ENCODE measurements at places on chromosomes 16 and 17.
A peak's percentile ranks its signal among the peaks of the same experiment; 100 is the strongest.

GRCh38 chr16:3824121-3824795 lies 56.3 kb downstream of the CREBBP start:
- no peak for DNase-seq

- no peak for DNase-seq
Measured at GRCh38 chr16:82584553-82585152, 42.1 kb upstream of the CDH13 start.

- DNase-seq: no peak
Measured at GRCh38 chr17:81237591-81238489, 1.0 kb downstream of the TEPSIN start.

- DNase-seq: no peak
Measured at GRCh38 chr17:50364061-50364458, 8.9 kb downstream of the MRPL27 start.

- no peak for DNase-seq
Measured at GRCh38 chr17:82457929-82458178, 687 bp upstream of the NARF start.

GRCh38 chr17:37787055-37787757 lies 42.3 kb upstream of the HNF1B start:
- no peak for DNase-seq

DNA sequence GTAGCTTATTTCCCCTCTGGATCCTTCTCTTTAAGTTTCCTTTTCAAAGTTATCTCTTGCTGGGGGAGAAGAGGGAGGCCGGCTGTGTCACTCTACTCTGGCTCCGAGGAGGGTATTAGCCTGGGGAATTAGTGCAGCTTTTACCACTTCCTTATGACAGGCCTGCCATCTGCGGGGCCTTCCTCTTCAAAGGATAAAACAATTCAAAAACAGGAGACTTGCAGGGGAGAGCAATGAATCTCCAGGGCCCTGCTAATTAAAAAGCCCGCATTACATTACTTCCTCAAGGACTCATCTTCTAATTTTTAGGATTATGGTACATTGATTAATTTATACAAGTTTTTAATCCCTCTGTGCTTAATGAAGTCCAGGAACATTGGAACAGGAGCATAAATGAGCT lies 190.9 kb upstream of the CDH5 start:
- DNase-seq: no peak

DNA sequence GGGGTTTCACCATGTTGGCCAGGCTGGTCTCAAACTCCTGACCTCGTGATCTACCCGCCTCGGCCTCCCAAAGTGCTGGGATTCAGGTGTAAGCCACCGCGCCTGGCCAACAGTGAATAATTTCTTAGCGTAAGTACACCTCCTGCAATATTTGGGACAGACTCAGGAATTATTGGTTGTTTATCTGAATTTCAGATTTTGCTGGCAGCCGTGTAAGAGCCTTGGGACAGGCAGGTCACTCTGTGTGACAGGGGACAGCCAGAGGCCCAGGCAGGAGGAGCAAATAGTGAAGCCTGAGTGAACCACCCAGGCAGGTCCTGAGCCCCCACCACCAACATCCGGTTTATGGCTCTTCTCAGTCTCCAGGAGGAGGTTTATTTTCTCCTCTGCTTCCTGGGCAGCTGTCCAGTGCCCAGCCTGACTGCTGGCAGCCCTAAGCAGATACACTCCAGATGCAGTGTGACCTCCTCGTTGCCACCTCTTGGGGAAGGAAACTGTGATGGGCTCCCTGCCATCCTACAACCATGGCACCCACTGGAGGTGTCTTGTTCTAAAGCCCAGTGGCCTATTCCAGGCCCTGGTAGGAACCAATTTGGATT lies 26.2 kb upstream of the ADORA2B start:
- DNase-seq: no peak

DNA sequence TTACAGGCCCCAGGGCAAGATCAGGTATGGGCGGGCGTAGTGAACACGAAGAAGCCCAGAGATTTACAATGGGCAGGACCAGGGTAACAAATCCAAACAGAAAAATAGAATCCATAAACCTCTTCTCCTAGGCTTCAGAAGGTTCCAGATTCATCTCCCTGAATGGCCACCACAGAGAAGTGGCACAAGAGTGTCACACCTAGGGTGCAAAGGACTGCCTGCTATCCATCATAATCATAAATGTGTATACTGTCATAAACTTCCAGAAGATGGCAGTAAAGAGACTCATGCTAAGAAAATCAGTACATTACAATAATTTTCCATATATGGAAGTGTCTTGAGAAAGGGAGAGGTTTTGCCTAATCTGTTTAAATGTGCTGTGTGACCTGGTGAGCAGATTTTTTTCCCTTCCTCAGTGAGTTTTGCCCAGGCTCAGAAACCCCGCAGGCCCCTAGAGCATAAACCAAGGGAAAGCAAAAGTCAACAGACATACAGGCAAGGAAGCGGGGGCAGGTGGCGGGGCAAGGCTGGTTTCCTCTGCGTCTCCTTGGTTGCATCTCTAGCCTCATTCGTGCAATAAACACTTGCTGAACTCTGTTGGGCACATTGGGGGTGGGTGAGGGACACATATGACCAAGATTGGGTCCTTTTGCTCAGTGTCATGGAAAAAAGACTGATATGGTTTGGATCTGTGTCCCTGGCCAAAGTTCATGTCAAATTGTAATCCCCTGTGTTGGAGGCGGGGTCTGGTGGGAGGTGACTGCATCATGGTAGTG lies 92.0 kb upstream of the CDH5 start:
- no peak for DNase-seq

DNA sequence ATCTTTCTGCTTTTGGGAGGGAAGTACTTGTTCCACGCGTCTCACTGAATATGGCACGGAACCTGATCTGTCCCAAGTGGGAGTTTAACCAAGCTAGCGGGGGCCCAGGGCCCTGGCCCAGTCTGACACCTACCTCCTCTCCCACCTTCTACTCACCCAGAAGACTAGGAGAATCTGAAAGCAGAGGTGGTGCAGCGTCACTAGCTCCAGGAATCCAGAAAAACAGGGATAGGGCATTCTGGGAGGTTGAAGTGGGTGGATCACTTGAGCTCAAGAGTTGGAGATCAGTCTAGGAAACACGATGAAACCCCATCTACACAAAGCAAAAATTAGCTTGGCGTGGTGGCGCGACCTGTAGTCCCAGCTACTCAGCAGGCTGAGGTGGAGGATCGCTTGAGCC lies 163.5 kb upstream of the ZNF267 start:
- no peak for DNase-seq

DNA sequence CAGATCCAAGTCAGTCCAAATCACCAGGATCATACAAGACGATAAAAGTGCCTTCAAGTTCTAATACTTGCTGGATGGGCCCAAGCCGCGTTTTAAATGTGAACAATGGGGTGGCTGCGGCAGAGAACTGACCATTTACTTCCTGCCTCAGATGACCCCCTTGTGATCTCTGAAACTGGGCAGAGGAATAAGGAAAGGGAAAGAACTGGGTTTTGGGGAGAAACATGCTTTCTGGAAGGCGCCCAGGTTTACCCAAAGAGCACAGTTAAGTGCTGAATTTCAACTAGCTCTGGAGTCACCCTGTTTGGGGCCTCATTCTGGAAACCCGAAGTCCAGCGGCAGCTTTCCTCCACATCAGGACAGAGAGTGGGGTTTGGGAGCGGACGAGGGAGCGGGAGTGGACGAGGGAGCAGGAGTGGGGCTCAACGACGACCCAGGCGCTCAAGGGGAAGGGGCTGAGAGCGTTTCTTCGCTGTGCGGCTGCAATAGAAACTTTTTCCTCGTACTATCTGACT lies 1.6 kb downstream of the FAM20A start:
- DNase-seq: no peak

GRCh38 chr16:57091975-57092785 lies at the start of gene CPNE2:
Gene CPNE2 (plus strand): TSS chr16:57092583. CDS start chr16:57110743, 18,160 bp downstream.
- no peak for DNase-seq

DNA sequence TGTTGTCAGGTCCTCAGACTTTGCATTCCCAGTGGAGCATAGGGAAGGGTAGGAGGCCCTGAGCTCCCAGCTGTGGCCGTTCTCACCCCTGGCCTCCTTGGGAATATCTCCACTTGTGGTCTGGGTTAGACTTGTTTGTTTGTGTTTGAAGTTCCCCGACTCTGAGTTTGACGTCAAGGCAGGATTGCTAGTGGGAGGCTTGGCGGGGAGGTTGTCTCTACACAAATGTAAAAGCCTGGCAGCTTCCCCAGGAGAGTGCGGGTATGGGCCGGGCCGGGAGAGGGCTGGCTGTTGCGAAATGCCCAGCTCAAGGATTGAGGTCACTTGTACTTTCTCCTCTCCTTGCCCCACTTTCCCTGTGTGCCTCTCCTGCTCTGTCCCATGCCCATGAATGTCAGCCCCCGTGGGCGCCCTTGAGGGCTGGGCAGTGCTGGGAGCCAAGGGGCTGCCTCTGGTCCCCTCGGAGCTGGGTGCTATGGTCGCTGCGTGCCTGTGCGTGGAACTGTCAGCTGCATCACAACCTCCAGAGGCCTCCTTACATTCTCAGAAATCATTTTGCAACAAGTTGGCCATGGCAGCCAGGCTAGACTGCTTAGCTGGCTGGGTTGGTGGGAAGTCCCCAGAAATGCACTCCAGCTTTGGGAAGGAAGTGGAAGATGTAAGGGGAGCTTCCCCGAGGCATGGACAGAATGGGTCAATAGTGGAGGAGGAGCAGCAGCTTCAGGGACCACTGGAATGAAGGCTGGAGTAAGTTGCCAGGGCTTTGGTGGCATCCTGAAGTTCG lies 84.3 kb downstream of the KSR1 start:
- DNase-seq: peak; percentile 84

DNA sequence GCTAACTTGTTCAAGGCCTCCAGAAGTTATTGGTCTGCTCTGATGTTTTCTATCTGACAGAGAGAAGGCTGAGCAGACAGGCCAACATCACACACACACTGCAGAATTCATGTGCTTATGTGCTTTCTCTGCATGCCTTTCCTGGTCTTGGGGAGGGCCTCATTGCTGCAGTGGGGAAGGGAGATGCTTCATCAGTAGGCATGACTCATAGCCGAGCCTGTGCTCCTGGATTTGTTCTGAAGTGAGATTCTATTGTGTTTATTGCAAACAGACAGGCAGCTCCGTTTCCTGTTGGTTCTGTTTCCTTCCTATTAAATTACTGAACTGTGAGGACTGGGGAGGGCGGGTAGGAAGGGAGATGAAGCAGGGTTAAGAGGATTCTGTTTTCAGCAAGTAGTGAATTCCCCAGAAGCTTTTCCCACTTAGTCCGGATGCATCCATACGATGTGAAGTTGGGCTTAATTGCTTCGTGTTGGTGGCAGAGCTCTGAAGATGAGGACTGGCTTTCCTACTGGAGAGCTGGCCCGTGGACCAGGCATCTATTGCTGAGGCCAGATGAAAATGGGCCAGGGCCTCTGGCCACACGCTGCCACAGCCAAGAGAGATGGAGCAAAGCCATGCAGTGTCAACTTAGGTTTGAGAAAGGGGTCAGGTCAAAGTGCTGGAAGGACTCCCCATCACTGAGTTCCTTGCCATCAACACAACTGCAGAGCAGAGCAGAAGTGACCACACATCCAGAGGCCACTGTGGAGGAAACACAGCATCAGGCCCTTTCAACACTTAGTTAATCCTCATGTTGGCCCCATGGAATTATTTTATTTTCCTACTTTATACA lies 179.3 kb downstream of the UTP18 start:
- no peak for DNase-seq

DNA sequence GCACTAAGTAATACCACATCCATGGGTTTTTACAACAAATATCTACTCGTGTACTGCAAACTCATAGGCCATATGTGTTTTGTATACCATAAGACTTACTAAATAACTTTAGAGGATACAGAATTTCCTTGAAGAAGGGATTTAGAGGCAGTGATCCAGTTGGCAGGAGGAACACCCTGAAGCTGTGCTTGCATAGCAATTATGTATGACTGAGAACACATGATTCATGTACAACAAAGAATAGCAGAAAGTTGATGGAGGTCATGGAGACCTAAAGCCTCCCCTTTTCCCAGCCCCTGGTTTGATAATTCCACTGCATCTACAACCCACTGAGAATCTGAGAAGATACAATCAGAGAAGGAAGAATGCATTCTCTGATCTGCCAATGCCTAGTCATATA lies 83.8 kb upstream of the PMFBP1 start:
- DNase-seq: no peak

GRCh38 chr17:38420518-38420917 lies 7.7 kb upstream of the ARHGAP23 start:
- no peak for DNase-seq

DNA sequence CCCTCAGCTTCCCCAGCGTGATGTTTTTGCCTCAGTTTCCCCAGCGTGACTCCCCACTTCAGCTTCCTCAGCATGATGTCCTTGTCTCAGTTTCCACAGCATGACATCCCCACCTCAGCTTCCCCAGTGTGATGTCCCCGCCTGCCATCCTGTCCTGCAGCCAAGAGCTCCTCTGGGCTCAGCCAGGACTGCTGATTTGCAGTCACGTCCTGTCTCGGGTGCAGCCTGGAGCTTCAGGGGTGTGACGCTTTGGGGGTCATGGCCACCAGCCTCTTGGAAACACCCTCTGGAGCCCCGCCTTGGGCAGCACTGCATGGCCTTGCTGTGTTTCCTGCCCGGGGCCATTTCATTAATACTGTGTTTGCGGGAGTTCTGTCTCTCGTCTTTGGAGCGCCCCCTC lies 16.5 kb upstream of the NUDT16L1 start:
- DNase-seq: no peak

DNA sequence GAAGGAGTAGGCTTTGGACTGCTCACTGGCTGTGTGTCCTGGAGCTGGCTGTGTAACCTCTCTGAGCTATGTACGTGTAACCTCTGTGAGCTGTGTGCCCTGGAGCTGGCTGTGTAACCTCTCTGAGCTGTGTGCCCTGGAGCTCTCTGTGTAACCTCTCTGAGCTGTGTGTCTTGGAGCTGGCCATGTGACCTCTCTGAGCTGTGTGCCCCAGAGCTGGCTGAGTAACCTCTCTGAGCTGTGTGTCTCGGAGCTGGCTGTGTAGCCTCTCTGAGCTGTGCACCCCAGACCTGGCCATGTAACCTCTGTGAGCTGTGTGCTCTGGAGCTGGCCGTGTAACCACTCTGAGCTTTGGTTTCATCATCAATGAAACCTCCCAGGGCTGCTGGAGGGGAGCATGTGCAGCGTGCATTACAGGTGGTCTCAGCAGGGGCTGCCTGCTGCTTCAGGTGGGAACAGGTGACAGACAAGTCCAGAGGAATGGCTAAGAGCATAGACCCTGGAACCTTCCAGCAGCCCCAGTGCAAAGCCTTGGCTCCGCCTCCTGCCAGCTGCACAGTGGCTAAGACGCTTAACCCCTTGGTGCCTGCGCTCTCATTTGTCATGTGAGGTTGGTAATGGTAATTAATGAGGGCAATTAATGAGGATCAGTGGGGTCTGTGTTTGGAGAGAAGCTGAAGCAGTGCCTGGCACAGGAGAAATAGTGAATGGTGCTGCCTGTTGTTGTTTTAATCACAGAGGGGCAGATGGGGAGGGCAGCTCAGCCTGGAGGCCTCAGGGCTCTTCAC lies 86.7 kb downstream of the KATNIP start:
- no peak for DNase-seq

Data from BJ (cell line).